Naive thymus-derived CD8-positive, alpha-beta T cell (primary cell): ENCODE measurements at places on chromosomes 7 and 10.

DNA sequence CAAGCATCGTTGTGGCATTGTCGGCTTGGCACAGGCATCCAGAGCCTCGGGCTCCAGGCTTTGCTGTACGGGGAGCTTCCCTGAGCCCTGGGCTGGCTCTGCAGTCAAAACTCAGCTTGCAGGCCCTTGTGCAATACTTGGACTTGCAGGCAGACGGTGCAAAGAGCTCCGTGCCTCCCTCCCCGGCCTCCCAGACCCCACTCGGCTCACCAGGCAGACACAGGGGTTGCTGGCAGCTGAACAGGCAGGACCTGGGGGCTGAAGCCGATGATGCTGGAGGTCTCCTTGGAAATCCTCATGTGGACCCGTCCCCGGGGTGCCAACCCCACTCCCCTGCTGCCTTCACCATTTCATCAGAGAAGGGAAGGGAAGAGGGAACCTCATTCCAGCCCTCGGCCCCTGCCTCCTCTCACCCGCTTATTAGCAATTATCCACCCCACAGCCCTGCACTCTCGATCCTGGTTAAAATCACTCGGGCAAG lies 59.6 kb upstream of the GNA12 start:
- DNase-seq, result no peak

- DNase-seq, result no peak
Measured at GRCh38 chr10:127254276-127254675, 57.9 kb upstream of the INSYN2A start.

DNA sequence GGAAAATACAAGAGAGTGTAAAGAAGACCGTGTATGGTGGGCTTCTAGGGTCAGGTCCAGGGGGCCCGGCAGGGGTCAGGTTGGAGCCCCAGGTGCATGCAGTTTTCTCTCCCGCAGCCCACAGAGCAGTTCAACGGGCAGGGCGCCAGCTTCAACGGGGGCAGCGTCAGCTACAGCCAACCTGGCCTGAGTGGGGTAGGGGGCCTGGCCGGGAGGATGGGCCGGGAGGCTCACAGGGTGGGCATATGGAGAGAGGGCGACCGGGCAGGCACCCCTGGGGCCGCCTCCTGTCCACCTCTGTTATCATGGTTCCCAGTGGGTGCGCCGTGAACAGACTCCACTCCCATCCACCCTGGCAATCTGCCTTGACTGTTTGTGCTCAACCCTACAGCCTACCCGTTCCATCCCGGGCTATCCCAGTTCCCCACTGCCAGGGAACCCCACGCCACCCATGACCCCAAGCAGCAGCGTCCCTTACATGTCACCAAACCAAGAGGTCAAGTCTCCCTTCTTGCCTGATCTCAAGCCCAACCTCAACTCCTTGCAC lies 11.5 kb downstream of the ZMIZ2 start:
- DNase-seq, result no peak

- DNase-seq, result no peak
Measured at GRCh38 chr10:1179346-1180070, 123.3 kb downstream of the WDR37 start.

DNA sequence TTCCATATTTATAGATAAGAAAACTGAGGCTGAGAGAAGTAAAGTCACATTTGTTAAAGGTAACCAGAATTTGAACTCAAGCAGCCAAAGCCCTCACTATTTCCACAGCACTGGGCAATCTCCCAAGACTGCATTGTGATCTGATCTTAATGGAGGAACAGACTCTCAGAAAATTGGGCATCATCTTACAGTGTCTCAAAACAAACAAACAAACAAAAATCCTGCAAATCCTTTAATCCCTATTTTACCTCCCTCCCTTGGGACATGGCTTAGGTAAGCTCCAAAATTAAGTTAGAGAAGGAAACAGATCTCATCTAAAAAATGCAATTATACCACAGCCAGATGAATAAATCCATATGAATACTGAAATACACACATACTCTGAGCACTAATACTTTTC lies 57.5 kb downstream of the FHIP2A start:
- DNase-seq, result no peak

DNA sequence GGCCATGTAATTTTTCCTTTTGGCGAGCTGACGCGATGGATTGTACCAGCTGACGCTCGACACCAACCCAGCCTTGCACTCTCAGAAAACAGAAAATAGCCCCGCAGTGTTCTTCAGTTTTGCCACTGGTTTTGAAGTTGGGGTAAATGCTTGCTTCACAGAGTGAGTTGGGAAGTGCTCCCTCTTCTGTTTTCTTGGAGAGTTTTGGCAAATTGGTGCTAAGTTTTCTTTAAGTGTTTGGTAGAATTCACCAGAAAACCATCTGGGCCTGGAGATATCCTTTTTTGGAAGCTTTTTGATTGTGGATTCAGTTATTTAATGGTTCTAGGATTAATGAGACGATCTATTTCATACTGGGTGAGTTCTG lies 252.8 kb downstream of the ELFN1 start:
- no peak for DNase-seq

GRCh38 chr7:102403563-102403962 lies 7.4 kb downstream of the PRKRIP1 start:
- no peak for DNase-seq

DNA sequence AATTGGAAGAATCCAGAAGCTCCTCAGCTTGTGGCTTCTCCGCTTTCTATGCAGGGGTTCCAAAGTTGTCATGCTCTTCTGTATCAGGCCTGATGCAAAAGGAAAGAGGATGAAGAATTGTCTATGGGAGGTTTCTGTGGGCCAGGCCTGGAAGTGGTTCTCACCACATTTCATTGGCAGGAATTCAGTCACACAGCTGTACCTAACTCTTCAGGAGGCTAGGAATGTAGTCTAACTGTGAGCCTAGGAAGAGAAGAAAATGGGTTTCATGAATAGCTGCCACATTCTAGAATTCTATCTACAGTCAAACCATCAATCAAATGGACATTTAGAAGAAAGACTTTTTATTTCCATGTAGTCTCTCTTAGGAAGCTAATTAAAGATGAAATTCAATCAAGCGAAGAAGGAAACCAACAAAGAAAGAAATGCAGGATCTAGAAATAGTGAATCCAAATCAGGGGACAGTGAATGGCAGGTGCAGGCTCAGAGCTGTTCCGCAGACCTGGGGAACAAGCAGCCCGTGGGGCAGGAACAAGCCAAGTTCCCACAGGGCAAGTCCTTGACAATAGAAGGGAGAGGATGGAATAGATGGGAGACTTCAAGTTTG lies 25.4 kb upstream of the USP6NL start:
- DNase-seq, result no peak

- no peak for DNase-seq
Measured at GRCh38 chr7:9621927-9622326, 1188.5 kb downstream of the NXPH1 start.

DNA sequence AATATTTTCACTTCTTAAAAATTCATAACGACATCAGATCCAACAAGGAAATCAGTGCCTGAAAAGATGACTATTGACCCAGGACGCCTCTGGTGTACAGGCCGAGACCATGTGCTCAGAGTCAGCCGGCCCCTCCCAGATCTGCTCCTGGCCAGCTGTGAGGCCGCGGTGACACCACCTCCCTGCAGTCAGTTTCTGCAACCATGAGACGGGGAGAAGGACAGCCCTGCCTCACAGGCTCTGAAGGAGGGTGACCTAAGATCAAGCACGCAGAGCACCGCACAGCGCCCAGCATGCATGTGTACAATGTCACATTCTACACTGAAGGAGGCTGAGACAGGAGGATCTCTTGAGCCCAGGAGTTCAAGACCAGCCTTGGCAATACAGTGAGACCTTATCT lies 2.6 kb upstream of the GPER1 start:
- no peak for DNase-seq

- no peak for DNase-seq
Measured at GRCh38 chr10:120729547-120729946, 121.6 kb upstream of the WDR11 start.

DNA sequence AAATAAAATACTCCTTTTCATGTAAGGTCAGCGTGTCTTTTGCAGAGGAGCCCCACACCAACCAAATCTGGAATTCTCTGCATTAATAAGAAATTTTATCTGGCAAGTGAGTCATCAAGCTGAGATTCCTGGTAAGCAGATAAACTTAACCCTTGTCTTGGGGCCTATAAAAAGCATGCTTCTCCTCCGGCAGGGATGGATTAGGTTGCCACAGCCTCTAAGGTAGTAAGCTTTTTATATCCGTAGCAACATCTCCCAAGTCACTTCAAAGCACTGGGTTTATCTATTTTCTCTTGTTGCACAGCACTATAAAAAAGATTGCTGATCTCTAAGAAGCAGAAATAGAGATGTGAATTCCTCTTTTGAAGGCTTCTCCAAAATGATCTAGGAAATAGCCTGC lies 202.8 kb upstream of the NOBOX start:
- DNase-seq, result no peak

DNA sequence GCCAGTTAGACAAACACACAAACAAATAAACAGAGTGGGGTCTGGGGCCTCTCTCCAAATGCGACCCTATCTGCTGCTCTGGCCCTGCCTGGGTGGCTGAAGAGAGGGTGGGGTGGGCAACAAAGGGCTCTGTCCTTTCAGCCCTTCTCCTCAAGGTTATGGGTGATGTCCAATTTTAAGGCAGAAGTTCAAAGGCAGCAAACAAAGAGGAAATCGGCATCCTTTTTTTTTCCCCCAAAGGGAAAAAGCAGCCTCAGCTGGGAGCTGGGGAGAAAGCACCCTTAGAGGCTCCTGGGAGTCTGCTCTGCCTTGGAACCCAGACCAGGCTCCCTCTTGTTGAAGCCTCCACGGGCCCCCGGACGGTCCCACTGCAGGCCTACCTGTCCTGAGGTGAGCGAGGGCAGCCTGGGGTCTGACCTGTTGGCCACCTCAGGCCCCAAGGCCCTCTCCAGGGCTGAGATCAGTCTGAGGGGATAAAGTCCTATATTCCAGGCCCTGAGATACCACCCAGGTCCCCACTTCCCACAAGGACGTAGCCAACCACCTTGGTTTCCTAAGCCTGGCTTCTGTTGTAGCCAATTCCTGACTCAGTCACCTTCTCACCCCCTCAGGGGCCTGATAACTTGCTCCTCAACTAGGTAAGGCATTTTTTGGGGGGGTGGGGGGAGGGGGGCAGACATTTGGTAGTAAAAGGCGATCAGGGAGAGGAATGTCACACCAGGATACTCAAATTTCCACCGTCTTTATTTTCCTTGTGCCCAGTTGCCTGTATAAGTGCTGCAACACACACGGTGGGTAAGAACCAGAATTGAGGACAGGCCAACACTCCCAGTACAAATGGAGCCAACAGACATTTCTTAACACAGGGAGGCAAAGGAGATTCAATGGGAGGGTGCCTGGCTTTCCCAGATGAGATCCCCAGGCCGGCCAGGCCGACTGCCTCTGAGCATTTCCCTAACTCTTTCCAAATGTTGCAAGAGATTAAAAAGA lies 4.3 kb downstream of the HOXA11 start:
- DNase-seq, result no peak

GRCh38 chr7:3738964-3739363 lies 437.9 kb downstream of the SDK1 start:
- DNase-seq, result no peak

DNA sequence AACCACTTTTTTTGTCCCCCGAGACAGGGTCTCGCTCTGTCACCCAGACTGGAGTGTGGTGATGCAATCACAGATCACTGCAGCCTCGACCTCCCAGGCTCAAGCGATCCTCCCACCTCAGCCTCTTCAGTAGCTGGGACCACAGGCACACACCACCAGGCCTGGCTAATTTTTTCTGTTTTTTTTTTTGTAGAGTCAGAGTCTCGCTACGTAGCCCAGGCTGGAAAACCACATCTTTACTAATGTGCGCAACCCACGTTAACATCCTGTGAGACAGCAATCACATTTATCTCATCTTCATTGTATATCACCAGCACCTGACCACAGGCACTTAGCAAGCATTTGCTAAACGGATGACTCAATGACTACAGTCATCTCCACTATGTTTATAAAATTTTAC lies 77.8 kb upstream of the ATP6V0A4 start:
- peak; percentile 36 for DNase-seq

GRCh38 chr10:126935263-126935946 lies 30.2 kb downstream of the DOCK1 start:
- DNase-seq, result no peak

- DNase-seq, result no peak
Measured at GRCh38 chr10:125008689-125009638, 67.0 kb downstream of the ZRANB1 start.

DNA sequence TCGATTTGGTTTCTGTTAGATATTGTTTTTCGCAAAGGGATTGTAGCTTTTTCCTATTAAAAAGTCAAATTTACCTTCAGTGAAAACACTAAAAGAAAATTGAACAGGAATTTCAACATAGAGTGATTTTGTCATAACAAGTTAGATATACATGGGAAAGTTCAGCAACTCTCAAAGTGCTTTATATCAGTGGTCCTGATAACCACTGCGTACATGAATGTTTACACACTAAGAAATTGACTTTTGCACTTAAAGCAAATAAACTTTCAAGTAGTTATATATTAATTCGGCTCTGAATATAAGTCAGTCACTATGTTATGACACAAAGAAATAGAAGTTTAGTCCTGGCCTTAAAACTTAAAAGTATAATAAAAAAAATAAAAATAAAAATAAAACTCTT lies 101.3 kb upstream of the DKK1 start:
- DNase-seq, result no peak

DNA sequence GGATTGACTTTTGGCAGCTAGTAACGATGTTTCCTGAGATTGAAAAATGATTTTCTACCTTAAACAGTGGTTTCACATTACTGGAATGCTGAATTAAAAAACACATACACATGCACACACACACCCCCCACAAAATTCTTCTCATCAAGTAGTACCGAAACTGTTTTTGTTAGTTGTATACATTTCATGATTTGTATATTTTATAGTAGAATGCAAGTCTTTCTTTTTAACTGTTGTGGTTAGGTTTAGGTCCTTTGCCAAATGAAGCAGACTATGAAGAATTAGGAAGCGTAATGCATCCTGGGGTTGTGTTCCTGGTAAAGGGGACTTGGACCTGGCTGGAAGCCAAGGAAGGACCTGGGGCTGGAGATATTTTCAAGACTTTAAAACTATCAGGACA lies 505.8 kb downstream of the SUGCT start:
- no peak for DNase-seq

DNA sequence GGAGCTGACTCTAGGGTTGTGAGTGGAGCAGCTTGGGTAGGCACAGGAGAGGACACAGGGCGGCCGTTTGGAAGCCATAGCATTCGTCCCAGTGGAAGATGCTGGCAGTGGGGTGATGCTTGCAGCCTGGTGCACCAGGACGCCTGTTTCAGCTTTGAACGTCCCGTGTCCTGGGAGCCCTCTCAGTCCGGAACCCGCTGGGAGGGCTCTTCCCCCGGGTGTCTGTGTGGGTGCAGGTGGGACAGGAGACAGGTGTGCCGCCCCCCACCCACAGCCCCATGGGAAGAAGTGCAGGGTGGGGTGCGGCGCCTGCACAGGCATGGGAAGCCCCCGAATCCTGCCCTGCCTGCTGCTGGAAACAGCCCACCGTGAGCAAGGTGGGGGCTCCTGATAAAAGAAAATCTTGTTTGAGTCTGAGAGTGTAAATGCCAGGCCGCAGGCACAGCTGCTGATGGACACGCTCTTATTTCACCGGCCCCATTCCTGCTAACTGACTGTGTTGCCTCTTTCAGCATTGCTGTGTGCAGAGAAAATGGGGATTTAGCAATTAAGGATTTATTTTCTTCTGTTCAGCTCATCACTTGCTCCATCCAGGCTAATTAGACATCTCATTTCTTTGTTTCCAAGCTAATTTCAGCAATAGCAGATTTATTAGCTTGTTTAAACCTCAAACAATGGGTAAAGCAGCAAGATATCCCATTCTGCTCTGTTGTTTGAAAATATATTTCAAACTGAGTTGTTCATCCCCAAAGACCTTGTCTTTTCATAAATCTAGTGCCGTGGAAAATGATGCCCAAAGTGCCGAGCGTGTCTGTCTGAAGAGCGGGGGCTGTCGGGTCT lies 54.9 kb upstream of the DPYSL4 start:
- DNase-seq, result no peak

GRCh38 chr7:106344211-106344610 lies 59.4 kb upstream of the NAMPT start:
- no peak for DNase-seq
